ENCODE measurements at places on chromosomes 2 and 18.

DNA sequence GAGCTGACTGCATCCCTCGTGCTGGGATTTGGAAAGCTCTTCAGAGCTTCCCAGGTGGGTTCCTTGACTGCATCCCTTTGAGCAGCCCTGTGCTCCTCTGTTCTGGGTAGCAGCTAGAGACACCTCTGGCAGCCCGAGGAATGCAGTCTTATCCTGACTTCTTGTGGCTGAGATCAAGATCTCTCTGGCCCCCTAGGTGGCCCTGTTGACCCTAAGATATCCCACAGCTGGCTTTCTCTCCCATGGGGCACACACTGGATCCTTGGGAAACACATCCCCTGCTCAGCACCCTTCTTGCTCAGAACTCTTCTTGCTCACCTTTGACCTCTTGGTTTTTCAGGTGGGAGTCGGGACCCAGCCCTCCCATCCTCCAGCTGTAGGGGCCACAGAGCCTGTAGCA lies 237.2 kb downstream of the TSN start:
- no peak for DNase-seq

GRCh38 chr2:233116946-233117345 lies 56.8 kb downstream of the INPP5D start:
- no peak for DNase-seq

DNA sequence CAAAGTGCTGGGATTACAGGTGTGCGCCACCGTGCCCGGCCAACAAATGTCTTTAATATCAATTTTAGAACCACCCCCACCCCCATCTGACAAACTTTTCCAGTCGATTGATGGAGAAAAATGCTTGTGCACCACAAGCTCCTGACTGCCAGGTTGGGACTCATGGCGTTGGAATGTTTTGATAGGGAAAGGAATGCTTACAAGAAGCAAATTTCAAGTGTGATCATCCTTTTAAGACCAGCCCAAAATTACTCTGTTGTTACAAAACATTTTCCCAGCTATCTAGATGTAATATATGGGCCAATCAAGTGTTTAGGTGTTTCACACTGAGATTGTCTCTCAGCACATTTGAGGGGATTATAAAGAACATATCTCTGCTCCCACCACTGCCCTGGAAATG lies 45.2 kb downstream of the UBXN4 start:
- no peak for DNase-seq

DNA sequence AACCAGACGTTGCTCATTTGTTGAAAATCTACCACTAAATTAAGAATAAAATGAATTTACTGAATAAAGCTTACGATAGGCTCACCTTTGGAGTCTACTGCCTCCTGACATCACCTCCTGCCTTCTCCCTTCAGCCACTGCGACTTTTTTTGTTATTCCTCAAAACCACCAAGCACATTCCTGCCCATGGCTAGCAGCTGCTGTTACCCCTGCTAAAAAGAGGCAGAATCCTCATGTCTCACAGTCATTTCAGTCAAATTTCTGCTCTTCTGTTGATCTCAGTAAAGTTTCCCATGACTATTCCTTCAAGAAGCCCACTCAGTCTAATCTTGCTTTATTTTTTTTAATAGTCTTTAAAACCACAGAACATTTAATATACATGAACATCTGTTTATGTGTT lies 40.8 kb upstream of the ANKRD62 start:
- no peak for DNase-seq

GRCh38 chr2:8624855-8625398 lies 56.9 kb upstream of the ID2 start:
- no peak for DNase-seq
